Activated T-cell treated with anti-CD3 and anti-CD28 coated beads, Interleukin-2, amount 50 U/mL, for 72 hours (primary cell): ENCODE measurements at places on chromosomes 6 and 20. TPM values are rescaled to one million over a fixed set of nuclear protein-coding genes. Genes with fewer than 3 reads are reported as not detected.

GRCh38 chr6:168601546-168601945, 160.6 kb downstream of the SMOC2 start:
- H3K36me3 ChIP-seq, result no peaks in the 10 kb centered on the region
- H3K4me3 ChIP-seq, result no peak overlapping the region
- no peaks in the 10 kb centered on the region for H3K27me3 ChIP-seq
- H3K27ac ChIP-seq, result no peak overlapping the region

GRCh38 chr20:29427201-29428060, 1830.0 kb upstream of the DEFB115 start:
- H3K4me3 ChIP-seq, result no peak overlapping the region
- no peak for DNase-seq
- H3K36me3 ChIP-seq, result no peaks in the 10 kb centered on the region
- no peaks in the 10 kb centered on the region for H3K4me1 ChIP-seq
- H3K27ac ChIP-seq, result no peak overlapping the region

GRCh38 chr6:105628156-105628860, 225.4 kb upstream of the PREP start:
- H3K36me3 ChIP-seq, result peaks cover 10% of the 10 kb centered on the region
- no peak overlapping the region for H3K4me3 ChIP-seq
- H3K27ac ChIP-seq, result no peak overlapping the region
- H3K27me3 ChIP-seq, result peaks cover 22% of the 10 kb centered on the region

GRCh38 chr6:164871783-164872182, 437.6 kb downstream of the C6orf118 start:
- H3K4me3 ChIP-seq, result no peak overlapping the region
- H3K27ac ChIP-seq, result no peak overlapping the region
- no peaks in the 10 kb centered on the region for H3K4me1 ChIP-seq

GRCh38 chr20:38665506-38666285, 58.6 kb upstream of the SLC32A1 start:
- H3K4me3 ChIP-seq, result no peak overlapping the region
- H3K4me1 ChIP-seq, result no peaks in the 10 kb centered on the region
- H3K27me3 ChIP-seq, result peaks cover 61% of the 10 kb centered on the region
- no peak for DNase-seq
- no peak overlapping the region for H3K27ac ChIP-seq
- H3K36me3 ChIP-seq, result no peaks in the 10 kb centered on the region

- peak; percentile 72 for DNase-seq
- no peak within 1 kb of the TSS for H3K27ac ChIP-seq
- H3K36me3 ChIP-seq, result no peaks in the 10 kb centered on the region
- H3K27me3 ChIP-seq, result no peaks in the 10 kb centered on the region
- peaks cover 16% of the 10 kb centered on the region for H3K4me1 ChIP-seq
These were observed at the start of gene SLC2A4RG for GRCh38 chr20:63739130-63740069. SLC2A4RG (plus strand) TSS chr20:63739776; CDS start chr20:63739913, 137 bp downstream.

- no peak overlapping the region for H3K4me3 ChIP-seq
- no peak for DNase-seq
- H3K36me3 ChIP-seq, result peaks cover 9% of the 10 kb centered on the region
- peaks cover 20% of the 10 kb centered on the region for H3K4me1 ChIP-seq
- H3K27ac ChIP-seq, result no peak overlapping the region
- no peaks in the 10 kb centered on the region for H3K27me3 ChIP-seq
These were observed 28.9 kb downstream of the SNX5 start for GRCh38 chr20:17939622-17940223.

DNA sequence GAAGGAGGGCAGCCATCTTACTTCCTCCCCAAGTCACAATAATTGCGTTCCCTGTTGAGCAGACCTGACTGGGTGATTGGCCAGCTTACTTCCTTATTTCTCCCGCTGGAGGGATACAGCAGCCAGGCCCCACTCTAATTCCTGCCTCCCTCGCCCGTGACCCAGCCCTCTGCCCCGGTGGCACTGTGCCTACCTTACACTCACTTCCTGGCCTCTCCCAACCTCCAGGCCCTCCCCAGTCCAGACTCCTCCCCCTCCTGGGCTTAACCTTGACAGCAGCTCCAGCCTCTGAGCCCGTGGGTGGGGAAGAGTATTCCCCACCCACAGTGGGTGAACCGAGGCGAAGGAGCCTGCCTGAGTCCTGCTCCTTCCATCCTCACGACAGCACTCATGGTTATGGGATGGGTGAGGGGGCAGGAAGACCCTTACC, 3.0 kb downstream of the BAK1 start:
- H3K4me3 ChIP-seq, result peak overlapping the region; percentile 94
- H3K27me3 ChIP-seq, result no peaks in the 10 kb centered on the region
- DNase-seq, result no peak
- peak overlapping the region; percentile 79 for H3K27ac ChIP-seq
- H3K36me3 ChIP-seq, result peaks cover 15% of the 10 kb centered on the region

GRCh38 chr6:170075659-170076223, 215.1 kb downstream of the DLL1 start:
- H3K27me3 ChIP-seq, result peaks cover 16% of the 10 kb centered on the region
- DNase-seq, result no peak
- no peak overlapping the region for H3K4me3 ChIP-seq

GRCh38 chr6:124490122-124490521, 472.1 kb upstream of the RNF217 start:
- H3K27me3 ChIP-seq, result no peaks in the 10 kb centered on the region
- H3K36me3 ChIP-seq, result peaks cover 2% of the 10 kb centered on the region
- H3K27ac ChIP-seq, result no peak overlapping the region
- no peak for DNase-seq

DNA sequence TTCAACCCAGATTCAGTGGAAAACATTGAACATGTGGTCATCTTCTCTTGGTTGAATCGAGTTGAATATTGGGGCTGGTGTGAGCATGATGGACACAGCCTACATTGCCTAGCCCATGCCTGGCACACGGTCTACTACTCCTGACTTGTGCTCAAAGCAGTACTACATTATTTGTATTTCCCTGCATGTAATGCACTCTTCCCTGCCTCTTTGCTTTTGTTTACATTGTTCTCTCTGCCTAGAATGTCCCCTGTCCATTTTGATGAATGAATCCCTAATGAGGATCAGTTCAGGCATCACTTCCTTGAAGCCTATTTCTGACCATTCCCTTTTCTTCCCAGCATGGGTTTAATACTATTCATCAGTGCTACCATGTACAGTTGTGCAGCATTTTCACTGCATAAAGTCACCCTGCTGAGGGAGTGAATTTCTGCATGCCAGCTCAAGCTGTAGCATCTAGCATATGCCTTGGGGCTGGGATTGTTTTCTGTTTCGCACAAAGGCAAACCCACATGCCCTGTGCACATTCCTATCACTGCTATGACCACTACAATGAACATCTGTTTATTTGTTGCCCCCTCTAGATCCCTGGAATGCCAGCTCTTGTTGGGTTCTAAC, 75.3 kb upstream of the CCN6 start:
- H3K4me1 ChIP-seq, result peaks cover 88% of the 10 kb centered on the region
- H3K27me3 ChIP-seq, result no peaks in the 10 kb centered on the region
- H3K27ac ChIP-seq, result no peak overlapping the region
- no peaks in the 10 kb centered on the region for H3K36me3 ChIP-seq
- no peak overlapping the region for H3K4me3 ChIP-seq
- DNase-seq, result no peak

DNA sequence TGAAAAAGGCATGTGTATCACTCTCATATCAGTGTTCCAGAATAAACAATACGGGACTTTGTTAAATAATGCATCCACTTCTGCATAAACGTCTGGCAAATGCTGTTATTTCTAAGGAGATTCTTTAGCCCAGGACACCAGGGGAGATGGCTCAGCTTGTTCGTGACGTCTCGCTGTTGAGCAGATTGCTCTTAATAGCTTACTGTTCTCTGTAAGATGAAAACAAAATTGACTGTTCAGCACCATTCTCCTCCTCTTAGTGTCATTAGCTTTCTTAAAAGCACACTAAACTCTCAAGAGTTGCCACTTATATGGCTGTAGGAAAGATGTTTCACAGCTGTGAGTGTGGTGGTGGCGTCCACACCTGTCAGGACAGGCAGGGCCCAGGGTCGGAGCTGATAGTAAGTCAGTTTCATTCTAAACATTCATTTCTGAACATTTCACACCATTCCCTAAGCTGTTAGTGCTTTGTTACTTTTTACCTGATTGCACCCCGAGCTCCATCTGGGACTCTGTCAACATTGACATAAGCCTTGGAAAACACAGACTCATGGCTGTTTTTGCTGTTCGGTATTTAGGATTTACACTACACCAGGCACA, 132.1 kb downstream of the ZDHHC14 start:
- peaks cover 30% of the 10 kb centered on the region for H3K4me1 ChIP-seq
- DNase-seq, result no peak
- peaks cover 7% of the 10 kb centered on the region for H3K27me3 ChIP-seq
- H3K4me3 ChIP-seq, result no peak overlapping the region
- H3K27ac ChIP-seq, result no peak overlapping the region

- no peaks in the 10 kb centered on the region for H3K27me3 ChIP-seq
- H3K36me3 ChIP-seq, result peaks cover 16% of the 10 kb centered on the region
- no peak for DNase-seq
- no peak overlapping the region for H3K27ac ChIP-seq
- peaks cover 4% of the 10 kb centered on the region for H3K4me1 ChIP-seq
- no peak overlapping the region for H3K4me3 ChIP-seq
These were observed 108.5 kb downstream of the MAP3K4 start for GRCh38 chr6:161100072-161100471.

DNA sequence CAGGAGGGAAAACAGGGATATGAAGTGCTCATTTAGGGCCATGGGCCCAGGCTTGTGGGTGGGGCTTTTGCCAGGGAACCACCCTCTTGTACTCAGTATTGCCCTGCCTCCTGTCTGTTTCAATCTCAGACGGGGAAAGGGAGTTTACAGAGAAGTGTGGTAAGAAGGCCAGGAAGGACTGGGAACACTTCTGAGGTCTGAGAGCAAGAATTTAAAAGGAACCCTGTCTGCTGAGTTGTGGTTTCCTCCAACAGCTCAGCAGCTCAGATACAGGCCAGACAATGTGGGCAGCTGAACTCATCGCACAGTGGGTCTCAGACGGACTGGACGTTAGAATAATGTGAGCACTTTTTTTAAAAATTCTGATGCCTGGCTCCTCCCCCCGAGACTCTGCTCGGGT, 354.1 kb upstream of the ARID1B start:
- peak overlapping the region; percentile 75 for H3K27ac ChIP-seq
- H3K36me3 ChIP-seq, result peaks cover 2% of the 10 kb centered on the region
- H3K27me3 ChIP-seq, result no peaks in the 10 kb centered on the region
- peaks cover 29% of the 10 kb centered on the region for H3K4me1 ChIP-seq
- H3K4me3 ChIP-seq, result peak overlapping the region; percentile 54
- DNase-seq, result no peak

DNA sequence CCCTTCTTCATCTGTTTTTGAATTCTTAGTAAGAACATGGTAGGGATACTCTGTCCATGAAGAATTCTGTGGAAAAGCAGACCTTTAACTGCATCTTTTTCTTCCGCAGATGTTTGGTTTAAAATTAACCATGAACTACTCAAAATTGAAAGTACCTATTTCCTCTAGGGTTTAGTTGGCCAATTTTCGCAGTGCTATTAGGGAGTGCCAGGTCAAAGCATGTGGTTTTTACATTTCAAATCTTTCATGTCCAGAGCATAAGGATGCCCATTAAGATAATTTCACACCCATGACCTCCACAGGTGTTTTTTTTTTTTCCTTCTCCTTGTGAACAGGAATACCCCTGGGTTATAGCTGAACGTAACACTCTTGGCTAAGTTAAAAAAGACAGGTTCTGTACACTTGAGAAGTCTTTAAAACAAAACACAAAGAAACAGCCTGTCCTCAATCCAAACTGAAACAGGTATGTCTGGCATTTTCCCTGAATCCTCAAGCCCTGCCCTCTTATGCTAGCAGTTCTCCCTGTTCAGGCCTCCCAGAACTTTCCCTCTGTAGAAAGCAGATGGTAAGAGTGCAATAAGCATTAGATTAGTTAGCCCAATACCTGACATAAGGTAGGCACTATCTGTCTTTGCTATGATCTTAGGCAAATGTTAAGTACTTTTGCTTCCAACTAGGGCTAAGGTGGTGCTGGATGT, 67.1 kb downstream of the ELOVL5 start:
- no peak overlapping the region for H3K4me3 ChIP-seq
- peak overlapping the region; percentile 37 for H3K27ac ChIP-seq
- H3K27me3 ChIP-seq, result no peaks in the 10 kb centered on the region
- H3K4me1 ChIP-seq, result peaks cover 33% of the 10 kb centered on the region
- H3K36me3 ChIP-seq, result peaks cover 7% of the 10 kb centered on the region
- DNase-seq, result no peak

DNA sequence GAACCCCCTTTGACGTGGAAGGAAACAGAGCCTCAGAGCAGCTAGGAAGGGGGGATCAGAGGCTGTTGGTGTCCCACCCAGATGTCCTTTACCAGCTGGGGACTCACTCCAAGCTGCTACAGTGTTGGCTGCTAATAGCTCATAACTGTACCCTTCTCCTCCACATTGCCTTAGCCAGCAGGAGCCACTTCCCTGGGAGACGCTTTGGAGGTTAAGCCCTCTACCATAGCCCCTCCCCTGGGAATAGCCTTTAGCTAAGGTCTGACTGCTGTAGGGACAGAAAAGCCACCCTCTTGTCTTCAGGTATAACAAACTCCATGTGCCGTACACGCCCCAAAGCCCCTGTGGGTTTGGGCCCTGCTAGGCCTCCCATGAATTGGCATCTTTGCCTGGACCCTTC, 238.6 kb downstream of the LRFN2 start:
- H3K27ac ChIP-seq, result no peak overlapping the region
- H3K4me3 ChIP-seq, result no peak overlapping the region
- no peak for DNase-seq
- no peaks in the 10 kb centered on the region for H3K4me1 ChIP-seq
- no peaks in the 10 kb centered on the region for H3K36me3 ChIP-seq

DNA sequence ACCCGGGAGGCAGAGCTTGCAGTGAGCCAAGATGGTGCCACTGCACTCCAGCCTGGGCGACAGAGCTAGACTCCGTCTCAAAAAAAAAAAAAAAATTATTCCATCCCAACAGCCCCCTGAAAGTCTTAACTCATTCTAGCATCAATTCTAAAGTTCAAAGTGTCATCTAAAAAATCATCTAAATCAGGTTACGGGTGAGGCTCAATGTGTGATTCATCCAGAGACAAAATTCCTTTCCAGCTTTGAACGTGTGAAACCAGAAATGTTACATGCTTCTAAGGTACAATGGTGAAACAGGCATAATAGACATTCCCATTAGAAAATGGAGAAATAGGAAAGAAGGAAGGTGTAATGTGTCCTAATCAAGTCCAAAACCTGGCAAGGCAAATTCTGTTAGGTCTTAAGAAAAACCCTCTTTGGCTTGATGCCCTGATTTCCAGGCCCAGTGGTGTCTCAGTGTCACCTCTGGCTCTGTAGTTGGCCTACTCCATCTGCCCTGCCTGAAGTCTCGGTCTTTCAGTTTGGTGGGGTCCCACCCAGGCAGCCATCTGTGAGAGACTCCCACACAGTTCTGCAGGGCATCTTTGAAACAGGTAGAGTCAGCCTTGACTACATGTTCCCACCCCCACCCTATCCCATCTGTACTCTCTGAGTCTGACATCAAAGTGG, 43.5 kb downstream of the HFE start:
- H3K4me1 ChIP-seq, result peaks cover 57% of the 10 kb centered on the region
- no peak for DNase-seq
- H3K36me3 ChIP-seq, result peaks cover 18% of the 10 kb centered on the region
- peak overlapping the region; percentile 36 for H3K4me3 ChIP-seq

GRCh38 chr6:20924911-20925543, 390.8 kb downstream of the CDKAL1 start:
- no peak for DNase-seq
- H3K27ac ChIP-seq, result no peak overlapping the region
- H3K4me1 ChIP-seq, result peaks cover 19% of the 10 kb centered on the region
- peaks cover 9% of the 10 kb centered on the region for H3K36me3 ChIP-seq
- no peak overlapping the region for H3K4me3 ChIP-seq
- no peaks in the 10 kb centered on the region for H3K27me3 ChIP-seq

The SIGLEC1 gene
- 0.02 TPM for total RNA-seq

The PRDM13 gene
- total RNA-seq, result not detected

The EYA4 gene
- total RNA-seq, result not detected

The HS3ST5 gene
- not detected for total RNA-seq

The DCDC2 gene
- total RNA-seq, result 0.12 TPM

The ESR1 gene
- 1.3 TPM for total RNA-seq

The MRPS18B gene
- 132 TPM for total RNA-seq
